ENCODE measurements at places on chromosomes 5 and 9.

DNA sequence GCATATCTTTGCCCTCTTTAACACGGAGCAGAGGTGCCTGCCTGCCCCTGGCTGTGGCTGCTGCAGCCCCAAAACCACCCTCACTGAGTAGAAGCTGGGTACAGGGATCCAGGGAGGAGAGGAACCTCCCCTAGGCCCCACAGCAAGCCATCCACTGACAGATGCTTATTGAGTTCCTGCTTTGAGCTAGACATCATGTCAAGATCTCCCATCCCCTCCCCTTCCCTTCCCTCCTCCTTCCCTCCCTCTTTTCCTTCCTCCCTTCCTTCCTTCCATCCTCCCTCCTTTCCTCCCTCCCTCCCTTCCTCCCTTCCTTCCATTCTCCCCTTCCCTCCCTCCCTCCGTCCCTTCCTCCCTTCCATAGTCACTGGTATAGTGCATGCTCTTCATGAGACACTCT is 29.3 kb downstream of the GOLGA2 start:
- DNase-seq, result no peak
- H3K36me3 ChIP-seq, result peaks cover 3% of the 10 kb centered on the region
- no peaks in the 10 kb centered on the region for H3K27me3 ChIP-seq
- peaks cover 18% of the 10 kb centered on the region for H3K4me1 ChIP-seq
- no peak overlapping the region for H3K27ac ChIP-seq

DNA sequence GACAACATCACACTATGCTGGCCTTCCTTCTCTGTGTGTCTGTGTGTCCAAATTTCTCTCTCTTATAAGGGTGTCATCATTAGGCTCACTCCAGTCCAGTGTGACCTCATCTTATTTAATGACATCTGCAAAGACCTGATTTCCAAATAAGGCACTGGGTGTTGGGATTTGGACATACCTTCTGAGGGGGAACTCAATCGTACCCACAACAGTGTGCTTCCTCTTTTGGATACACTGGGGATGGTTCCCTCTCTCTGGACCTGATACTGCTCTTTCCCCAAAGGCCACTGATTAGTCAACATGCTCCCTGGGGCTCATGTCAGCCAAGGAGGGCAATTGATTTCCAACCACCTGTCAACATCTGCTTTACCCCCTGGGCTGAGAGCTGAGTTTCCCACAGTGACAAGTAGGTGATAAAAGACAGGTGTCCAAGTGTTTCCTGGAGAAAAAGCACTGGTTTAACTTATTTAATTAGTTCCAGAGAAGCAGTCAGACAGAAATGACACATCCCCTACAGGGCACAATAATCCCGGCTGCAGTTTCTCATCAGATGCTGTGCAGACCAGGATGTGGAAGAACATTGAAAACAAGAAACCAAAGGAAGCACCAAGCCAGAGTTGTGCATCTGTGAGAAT is 17.8 kb upstream of the CEP72 start:
- H3K27me3 ChIP-seq, result peaks cover 74% of the 10 kb centered on the region
- no peak for DNase-seq
- no peaks in the 10 kb centered on the region for H3K4me1 ChIP-seq

- H3K27ac ChIP-seq, result no peak overlapping the region
- H3K36me3 ChIP-seq, result no peaks in the 10 kb centered on the region
- no peaks in the 10 kb centered on the region for H3K27me3 ChIP-seq
- DNase-seq, result no peak
Observed at GRCh38 chr5:30581198-30581935, 612.1 kb upstream of the CDH6 start.

GRCh38 chr5:90606539-90606938 is 47.9 kb downstream of the ADGRV1 start:
- H3K27ac ChIP-seq, result no peak overlapping the region
- no peaks in the 10 kb centered on the region for H3K4me1 ChIP-seq
- H3K27me3 ChIP-seq, result no peaks in the 10 kb centered on the region
- no peaks in the 10 kb centered on the region for H3K36me3 ChIP-seq
- no peak overlapping the region for H3K4me3 ChIP-seq

GRCh38 chr5:2453781-2454180 is 297.7 kb downstream of the IRX2 start:
- no peaks in the 10 kb centered on the region for H3K36me3 ChIP-seq
- peaks cover 22% of the 10 kb centered on the region for H3K27me3 ChIP-seq
- no peak overlapping the region for H3K27ac ChIP-seq
- peaks cover 4% of the 10 kb centered on the region for H3K4me1 ChIP-seq

- no peaks in the 10 kb centered on the region for H3K4me1 ChIP-seq
- H3K4me3 ChIP-seq, result no peak overlapping the region
- H3K36me3 ChIP-seq, result no peaks in the 10 kb centered on the region
Observed at GRCh38 chr5:156272139-156272538, 54.8 kb upstream of the SGCD start.

DNA sequence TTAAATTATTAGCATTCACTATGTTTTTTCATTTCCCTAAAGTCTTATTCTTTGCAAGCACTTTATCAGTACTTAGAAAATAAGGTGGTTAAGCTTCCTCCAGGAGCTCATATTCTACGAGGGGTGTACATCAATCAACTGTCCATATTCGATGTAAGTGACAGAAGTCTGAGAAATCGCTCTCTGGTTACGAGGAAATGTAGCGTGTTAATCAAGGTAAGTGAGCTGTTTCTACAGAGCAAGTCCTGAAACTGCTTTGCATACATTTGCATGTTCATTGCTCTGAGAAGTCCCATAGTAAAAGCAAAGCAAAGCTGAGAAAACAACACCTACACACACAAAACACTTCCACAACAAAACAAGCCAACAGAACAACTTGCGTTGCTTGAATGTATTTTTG is 893.9 kb upstream of the DMAC1 start:
- H3K27me3 ChIP-seq, result no peaks in the 10 kb centered on the region
- no peak overlapping the region for H3K27ac ChIP-seq
- H3K4me1 ChIP-seq, result peaks cover 7% of the 10 kb centered on the region
- no peak overlapping the region for H3K4me3 ChIP-seq
- no peak for DNase-seq
- peaks cover 3% of the 10 kb centered on the region for H3K36me3 ChIP-seq

- DNase-seq, result no peak
- no peak overlapping the region for H3K4me3 ChIP-seq
- H3K27ac ChIP-seq, result no peak overlapping the region
Observed at GRCh38 chr5:164934561-164934960, 1429.1 kb downstream of the MAT2B start.

GRCh38 chr5:62315376-62316175 is 9.6 kb downstream of the KIF2A start:
- H3K4me1 ChIP-seq, result peaks cover 40% of the 10 kb centered on the region
- DNase-seq, result no peak
- no peak overlapping the region for H3K27ac ChIP-seq

- no peaks in the 10 kb centered on the region for H3K4me1 ChIP-seq
- no peak overlapping the region for H3K27ac ChIP-seq
- H3K4me3 ChIP-seq, result no peak overlapping the region
- H3K27me3 ChIP-seq, result no peaks in the 10 kb centered on the region
- DNase-seq, result no peak
- H3K36me3 ChIP-seq, result peaks cover 26% of the 10 kb centered on the region
Observed at GRCh38 chr5:119458911-119459632, 6.8 kb downstream of the HSD17B4 start.

DNA sequence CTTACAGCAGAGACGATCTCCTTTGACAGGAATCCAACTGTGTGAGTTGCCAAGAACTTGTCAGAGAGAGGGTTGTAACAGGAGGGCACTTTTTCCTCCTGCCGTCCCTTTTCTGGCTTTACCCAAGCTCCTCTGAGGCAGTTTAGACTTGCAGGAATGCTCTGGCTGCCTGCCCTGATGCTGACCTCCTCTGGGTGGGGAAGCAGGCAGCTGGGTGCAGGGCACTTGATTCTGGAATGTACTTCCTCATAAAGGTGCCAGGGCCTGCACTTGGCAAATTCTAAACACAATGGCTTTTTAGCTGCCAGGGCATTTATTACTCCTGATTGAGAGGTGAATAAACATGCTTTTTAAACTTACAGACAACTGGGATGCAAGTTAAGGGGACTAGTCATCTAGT is 190.4 kb downstream of the EPB41L4A start:
- H3K4me3 ChIP-seq, result peak overlapping the region; percentile 7
- H3K27ac ChIP-seq, result peak overlapping the region; percentile 75
- H3K27me3 ChIP-seq, result no peaks in the 10 kb centered on the region
- DNase-seq, result no peak
- peaks cover 16% of the 10 kb centered on the region for H3K4me1 ChIP-seq

GRCh38 chr5:160385496-160385895 is 14.4 kb downstream of the FAM200C start:
- peaks cover 15% of the 10 kb centered on the region for H3K36me3 ChIP-seq
- H3K27ac ChIP-seq, result no peak overlapping the region

- no peak overlapping the region for H3K27ac ChIP-seq
- H3K27me3 ChIP-seq, result peaks cover 22% of the 10 kb centered on the region
- no peak for DNase-seq
- no peaks in the 10 kb centered on the region for H3K4me1 ChIP-seq
Observed at GRCh38 chr5:148924817-148925216, 98.4 kb downstream of the ADRB2 start.

- H3K4me1 ChIP-seq, result peaks cover 16% of the 10 kb centered on the region
- H3K27me3 ChIP-seq, result no peaks in the 10 kb centered on the region
- no peak overlapping the region for H3K4me3 ChIP-seq
Observed at GRCh38 chr9:16645970-16646369, 224.5 kb downstream of the BNC2 start.

DNA sequence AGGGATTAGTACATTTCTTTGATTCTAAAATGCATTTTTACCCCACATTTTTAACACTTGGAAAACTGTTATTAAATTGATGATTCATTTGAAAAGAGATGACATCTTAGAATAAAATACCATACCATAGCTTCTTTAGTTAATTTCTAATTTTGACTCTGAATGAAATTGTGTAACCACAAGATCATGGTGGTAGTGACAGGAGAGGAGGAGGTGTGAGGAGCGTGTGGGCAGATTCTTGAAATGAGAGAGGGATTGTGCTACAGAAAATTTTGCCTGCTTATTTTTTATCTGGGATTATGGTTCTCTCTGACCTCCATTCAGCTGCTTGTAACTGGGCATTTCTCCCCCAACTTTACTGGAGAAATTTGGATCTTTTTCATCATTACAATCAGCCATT is 173.3 kb upstream of the CLINT1 start:
- peaks cover 17% of the 10 kb centered on the region for H3K4me1 ChIP-seq
- no peaks in the 10 kb centered on the region for H3K27me3 ChIP-seq
- H3K36me3 ChIP-seq, result no peaks in the 10 kb centered on the region
- DNase-seq, result no peak

GRCh38 chr9:20391208-20391607 is 231.1 kb downstream of the MLLT3 start:
- peaks cover 26% of the 10 kb centered on the region for H3K36me3 ChIP-seq
- H3K27me3 ChIP-seq, result no peaks in the 10 kb centered on the region
- peaks cover 13% of the 10 kb centered on the region for H3K4me1 ChIP-seq
- no peak overlapping the region for H3K4me3 ChIP-seq

- no peak for DNase-seq
- H3K36me3 ChIP-seq, result peaks cover 70% of the 10 kb centered on the region
- H3K4me1 ChIP-seq, result peaks cover 39% of the 10 kb centered on the region
- H3K4me3 ChIP-seq, result no peak overlapping the region
Observed at GRCh38 chr9:95452176-95452575, 64.6 kb downstream of the PTCH1 start.

DNA sequence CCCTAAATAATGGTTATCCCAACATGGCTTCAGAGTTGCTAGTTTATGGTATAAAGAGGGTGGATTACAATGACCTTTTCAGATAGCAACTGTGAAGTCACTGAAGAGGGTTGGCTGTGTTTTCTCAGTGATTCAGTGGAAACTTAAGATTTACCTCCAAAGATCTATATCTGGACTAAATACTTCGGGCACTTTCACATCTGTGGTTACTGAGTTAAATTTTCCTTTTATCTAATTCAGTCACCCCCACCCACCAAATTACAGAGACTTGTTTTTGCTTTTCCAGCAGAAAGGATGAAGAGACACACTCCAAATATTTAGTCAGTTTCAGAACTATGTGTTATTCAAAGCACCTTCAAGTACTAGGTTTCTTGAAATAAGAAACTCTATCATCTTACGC is 573.2 kb downstream of the CCDC171 start:
- no peak for DNase-seq
- no peaks in the 10 kb centered on the region for H3K27me3 ChIP-seq
- H3K36me3 ChIP-seq, result peaks cover 6% of the 10 kb centered on the region
- H3K4me3 ChIP-seq, result no peak overlapping the region

DNA sequence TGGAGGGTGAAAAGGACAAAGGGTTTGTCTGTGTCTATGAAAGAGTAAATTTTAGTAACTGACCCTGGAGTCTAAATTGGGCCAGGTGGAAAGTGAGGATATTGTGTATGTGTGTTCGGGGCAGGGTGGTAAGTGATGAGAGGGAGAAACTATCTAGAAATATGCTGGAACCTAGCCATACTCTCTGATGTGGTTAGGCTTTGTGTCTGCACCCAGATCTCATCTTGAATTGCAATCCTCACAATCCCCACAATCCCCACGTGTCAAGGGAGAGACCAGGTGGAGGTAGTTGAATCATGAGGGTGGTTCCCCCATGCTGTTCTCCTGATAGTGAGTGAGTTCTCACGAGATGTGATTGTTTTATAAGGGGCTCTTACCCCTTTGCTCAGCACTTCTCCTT is 60.6 kb downstream of the COMMD10 start:
- no peaks in the 10 kb centered on the region for H3K4me1 ChIP-seq
- H3K4me3 ChIP-seq, result no peak overlapping the region
- H3K27me3 ChIP-seq, result no peaks in the 10 kb centered on the region
- no peak for DNase-seq
- H3K27ac ChIP-seq, result no peak overlapping the region

DNA sequence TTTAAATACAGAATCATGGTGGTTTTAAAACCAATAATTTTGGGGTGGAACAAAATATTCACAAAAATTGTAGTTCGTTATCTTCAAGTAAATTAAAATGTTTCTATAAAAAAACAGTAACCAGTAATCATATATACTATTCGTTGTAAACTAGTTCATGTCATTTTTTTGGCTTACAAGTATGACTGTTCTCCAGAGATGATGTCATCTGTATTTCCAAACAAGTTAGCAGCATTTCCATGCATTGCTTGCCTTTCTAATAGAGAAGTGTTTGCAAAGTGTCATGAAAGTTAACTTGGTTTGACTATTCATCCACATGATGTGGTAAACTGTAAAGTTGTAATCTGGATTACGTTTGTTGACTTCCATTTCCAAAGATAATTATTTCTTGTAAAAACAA is 717.9 kb upstream of the ADAMTS16 start:
- peaks cover 38% of the 10 kb centered on the region for H3K27me3 ChIP-seq
- H3K4me3 ChIP-seq, result no peak overlapping the region
- DNase-seq, result no peak
- H3K4me1 ChIP-seq, result peaks cover 5% of the 10 kb centered on the region
- no peaks in the 10 kb centered on the region for H3K36me3 ChIP-seq
- no peak overlapping the region for H3K27ac ChIP-seq

GRCh38 chr5:77629509-77630113 is 8.9 kb downstream of the OTP start:
- H3K4me3 ChIP-seq, result peak overlapping the region; percentile 94
- H3K4me1 ChIP-seq, result peaks cover 11% of the 10 kb centered on the region
- no peaks in the 10 kb centered on the region for H3K36me3 ChIP-seq
- peaks cover 96% of the 10 kb centered on the region for H3K27me3 ChIP-seq

DNA sequence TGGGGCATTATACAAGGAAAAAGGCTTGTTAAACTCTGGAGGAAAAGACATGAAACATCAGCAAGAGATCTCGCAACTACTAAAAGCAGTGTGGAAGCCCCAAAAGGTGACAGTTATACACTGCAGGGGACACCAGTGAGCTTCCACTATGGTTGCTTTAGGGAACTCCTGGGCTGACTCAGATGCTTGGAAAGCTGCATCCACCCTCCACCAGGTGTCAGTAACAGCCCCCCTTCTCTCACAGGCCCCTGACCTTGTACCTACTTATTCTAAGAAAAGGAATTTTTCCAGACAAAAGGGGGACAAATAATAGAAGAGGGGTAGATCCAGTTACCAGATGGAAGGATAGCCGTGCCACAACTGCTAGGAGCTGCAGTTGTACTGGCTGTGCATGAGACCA is 154.4 kb upstream of the COX7C start:
- DNase-seq, result no peak
- H3K4me1 ChIP-seq, result peaks cover 7% of the 10 kb centered on the region
- H3K27me3 ChIP-seq, result no peaks in the 10 kb centered on the region
- no peak overlapping the region for H3K27ac ChIP-seq

Measured in type B pancreatic cell (in vitro differentiated cells).